ENCODE measurements at places on chromosomes 7 and 10.

GRCh38 chr7:93821463-93821862 lies 69.1 kb downstream of the TFPI2 start:
- no peak for DNase-seq

GRCh38 chr7:12686891-12687717 lies at the start of gene ARL4A:
Gene ARL4A, plus strand, starts transcription at chr7:12687633. Its CDS starts 622 bp downstream, at chr7:12688255.
- DNase-seq, result peak; percentile 75

DNA sequence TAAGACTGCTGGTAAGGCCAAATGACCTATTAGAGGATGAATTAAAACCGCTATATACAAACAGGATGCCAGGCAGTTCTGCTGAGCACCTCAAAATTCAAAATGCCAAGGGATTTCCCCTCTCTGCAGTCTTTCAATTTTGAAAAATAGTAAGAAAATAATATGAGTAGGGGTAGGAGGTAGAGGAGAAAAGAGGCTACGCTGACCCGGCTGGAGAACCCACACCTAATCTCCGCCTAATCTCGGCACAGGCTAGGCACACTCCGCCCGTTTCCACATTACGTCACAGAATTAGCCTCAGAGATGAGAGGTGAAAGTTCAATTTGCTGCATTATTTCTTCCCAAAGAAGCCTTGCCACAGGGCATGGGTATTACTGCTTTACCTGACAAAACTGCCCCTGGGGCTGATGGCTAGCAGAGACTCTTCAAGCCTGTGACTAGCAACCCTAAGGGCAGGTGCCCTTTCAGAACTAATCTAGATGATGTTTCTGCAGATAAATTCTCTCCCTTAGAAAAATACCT lies 21.3 kb upstream of the SPOCK2 start:
- DNase-seq, result no peak

- no peak for DNase-seq
Observed at GRCh38 chr10:69721690-69722310, 79.9 kb upstream of the COL13A1 start.

- no peak for DNase-seq
Observed at GRCh38 chr10:13335881-13336280, 12.2 kb downstream of the SEPHS1 start.

DNA sequence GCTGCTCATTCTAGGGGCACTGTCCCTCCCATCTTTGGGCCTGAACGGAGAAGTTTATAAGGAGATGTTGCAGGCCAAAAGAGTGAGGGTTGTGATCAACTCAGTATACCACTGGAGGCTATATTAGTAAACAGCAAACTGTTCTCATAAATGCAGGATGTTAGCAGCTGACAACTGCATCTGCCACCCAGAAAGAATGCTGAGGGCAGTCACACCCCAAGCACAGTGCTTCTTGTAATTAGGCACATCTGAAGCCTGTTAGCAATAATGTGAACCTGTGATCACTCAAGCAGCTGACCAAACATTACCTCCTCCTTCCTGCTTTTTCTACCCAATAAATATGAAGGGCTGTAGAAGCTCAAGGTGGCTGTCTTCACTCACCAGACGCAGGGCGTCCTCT lies 38.4 kb upstream of the ZNF138 start:
- no peak for DNase-seq

- DNase-seq, result no peak
Observed at GRCh38 chr10:29227201-29227600, 61.7 kb upstream of the LYZL1 start.

- DNase-seq, result no peak
Observed at GRCh38 chr10:101831169-101831811, 12.3 kb downstream of the KCNIP2 start.

- DNase-seq, result no peak
Observed at GRCh38 chr7:91573405-91573804, 307.1 kb downstream of the MTERF1 start.

Measured in memory B cell (primary cell).